ENCODE measurements at places on chromosomes 1 and 21.

DNA sequence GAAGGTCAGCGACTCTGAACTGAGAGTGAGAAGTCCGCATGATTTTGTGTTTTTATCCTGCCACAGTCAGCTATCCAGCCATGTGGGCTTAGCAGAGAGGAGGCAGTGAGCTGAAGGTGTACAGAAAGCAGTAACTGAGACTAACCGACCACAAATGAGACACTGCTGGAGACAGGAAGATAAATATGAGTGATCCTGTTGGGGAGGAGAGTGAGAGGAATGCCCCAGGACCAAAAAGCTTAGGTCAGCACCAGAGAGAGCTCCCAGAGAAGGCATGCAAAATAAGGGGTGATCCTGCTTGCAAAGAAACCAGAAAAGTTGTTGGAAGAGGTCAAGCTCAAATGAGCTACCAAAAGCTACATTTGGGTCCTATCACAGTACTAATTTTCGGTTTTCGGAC, 63.7 kb downstream of the HLCS start:
- DNase-seq, result no peak

GRCh38 chr1:21257431-21258135, 32.7 kb downstream of the ECE1 start:
- no peak for DNase-seq

- no peak for DNase-seq
Observed at GRCh38 chr1:220224033-220224432, 48.2 kb downstream of the RAB3GAP2 start.

GRCh38 chr21:41600556-41600955, 92.6 kb upstream of the TMPRSS2 start:
- no peak for DNase-seq

DNA sequence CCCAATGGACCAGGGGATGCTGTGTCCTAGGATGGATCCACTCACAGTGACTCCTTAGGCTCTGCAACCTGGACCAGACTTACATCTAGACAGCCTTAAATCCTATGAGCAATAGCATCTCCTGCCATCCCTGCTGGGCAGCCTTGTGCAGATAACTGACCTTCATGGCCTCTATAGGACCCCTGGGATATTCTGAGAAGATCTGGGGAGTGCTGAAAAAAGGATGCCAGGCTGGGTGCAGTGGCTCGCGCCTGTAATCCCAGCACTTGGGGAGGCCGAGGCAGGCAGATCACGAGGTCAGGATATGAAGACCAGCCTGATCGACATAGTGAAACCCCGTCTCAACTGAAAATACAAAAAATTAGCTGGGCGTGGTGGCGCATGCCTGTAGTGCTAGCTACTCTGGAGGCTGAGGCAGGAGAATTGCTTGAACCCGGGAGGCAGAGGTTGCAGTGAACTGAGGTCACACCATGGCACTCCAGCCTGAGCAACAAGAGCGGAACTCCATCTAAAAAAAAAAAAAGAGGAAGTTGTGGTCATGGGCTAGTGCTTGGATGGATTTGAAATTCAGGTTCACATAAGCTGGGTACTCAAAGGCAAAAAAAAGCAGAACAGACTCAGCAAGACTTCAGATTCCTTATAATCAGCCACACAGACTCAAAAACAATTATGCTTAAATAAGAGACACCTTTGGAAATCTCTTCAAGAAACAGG, 10.9 kb upstream of the SH2D1B start:
- DNase-seq, result no peak
